ENCODE measurements at places on chromosomes 2 and 18.

- no peak for DNase-seq
Measured at GRCh38 chr2:21438949-21439348, 315.2 kb downstream of the TDRD15 start.

DNA sequence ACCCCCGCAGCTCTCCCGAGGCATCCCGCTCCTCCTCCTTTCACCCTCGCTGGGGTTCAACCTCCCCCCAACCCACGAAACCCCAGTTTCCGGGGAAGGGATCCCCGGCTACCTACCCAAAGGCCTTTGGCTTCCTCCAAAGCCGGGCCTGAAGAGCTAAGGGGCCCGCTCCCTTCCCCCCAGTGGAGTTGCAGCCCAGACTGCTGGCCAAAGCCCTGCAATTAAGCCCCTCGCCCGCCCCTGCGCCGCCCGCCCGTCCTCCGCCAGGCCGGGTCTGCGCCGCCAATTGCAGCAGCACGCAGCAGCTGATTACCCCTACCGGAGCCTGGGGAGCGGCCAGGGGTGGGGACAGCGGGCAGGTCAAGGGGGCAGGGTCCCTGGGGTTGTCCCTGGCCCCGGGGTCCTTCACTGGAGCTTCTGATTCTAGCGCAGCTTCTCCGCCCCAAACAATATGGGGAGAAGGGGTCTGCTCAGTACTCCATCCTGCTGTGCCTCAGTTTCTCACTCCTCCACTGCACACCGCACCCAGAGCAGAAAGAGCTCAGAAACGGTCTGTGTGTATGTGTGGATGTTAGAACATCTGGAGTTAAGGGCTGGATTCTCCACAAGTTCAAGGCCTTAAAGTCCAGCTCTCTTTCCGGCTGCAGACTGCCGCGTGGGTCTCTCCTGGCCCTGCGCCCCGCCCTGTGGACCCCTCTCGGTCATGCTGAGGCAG lies 16.9 kb downstream of the WNT10A start:
- DNase-seq: no peak

GRCh38 chr18:58143386-58143785 lies 99.4 kb downstream of the NEDD4L start:
- DNase-seq: no peak

- no peak for DNase-seq
Measured at GRCh38 chr2:231241755-231242507, 43.5 kb downstream of the ARMC9 start.

DNA sequence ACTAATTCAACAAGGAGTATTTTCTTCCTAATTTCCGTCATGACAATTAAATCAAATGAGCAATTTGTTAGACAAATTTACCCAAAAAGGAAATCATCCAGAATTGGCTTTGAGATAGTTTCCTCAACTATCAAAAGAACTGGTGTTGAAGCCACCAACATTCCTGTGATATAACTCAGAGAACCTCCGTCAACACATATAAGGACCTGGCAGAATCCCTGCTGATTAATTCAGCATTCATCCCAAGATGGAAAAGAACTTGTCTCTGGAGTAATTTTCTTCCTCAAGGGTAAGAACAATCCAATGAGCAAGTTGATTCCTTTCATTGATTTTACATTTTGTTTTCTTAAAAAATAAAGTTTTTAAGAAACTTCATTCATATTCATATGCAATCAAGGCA lies 62.0 kb downstream of the MBD2 start:
- no peak for DNase-seq

- no peak for DNase-seq
Measured at GRCh38 chr2:146143971-146144370, 1624.1 kb upstream of the ZEB2 start.

DNA sequence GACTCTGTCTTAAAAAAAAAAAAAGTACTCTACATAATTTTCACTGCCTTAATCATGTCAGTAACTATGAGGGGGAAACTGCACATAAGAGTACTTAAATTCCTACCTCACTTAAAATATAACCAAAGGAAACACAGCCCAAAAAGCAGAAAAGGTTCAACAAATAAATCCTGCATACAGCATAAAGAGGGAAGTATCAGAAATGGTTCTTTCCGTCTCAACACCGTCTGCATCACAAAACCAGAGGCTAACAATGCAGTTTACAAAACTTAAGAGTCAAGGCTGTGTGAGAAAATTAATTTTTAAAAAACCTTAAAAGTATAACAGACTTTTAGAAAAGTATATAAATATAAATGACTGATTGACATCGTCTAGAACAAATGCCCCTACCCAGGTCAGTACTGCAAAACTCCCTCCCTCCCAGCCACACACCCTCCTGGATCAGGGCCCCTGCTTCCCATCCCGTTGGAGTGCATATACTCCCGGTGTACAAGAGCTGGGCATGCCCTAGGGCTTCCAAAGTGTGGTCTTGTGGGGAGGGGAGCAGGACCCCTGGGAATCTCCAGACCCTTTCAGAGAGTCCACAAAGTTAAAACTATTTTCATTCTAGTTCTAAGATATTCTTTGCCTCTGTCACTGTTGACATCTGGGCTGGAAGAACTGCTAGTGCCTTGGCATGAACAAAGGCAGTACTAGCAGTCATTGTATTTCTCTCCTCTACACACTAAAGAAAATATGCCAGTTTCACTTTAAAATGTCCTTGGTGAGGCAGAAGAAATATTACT lies 67.0 kb upstream of the SERTAD2 start:
- no peak for DNase-seq

DNA sequence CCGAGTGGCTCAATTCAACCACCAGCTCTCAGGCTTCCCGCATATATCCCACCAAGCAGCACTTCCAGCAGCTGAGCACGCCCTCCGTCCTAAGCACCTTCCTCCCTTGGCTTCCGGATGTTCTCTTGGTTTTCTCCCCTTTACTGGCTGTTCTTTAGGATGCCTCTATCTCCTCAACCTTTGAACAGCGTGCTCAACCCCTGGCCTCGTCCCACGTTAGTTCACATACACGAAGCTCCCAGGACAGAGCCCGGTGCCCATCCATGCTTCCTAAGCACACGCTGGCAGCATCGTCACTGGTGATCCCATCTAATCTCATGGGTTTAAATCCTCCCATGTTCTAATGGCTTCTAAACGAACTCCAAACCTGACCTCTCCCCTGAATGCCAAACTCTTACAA lies 3.7 kb downstream of the CYS1 start:
- no peak for DNase-seq

- DNase-seq: no peak
Measured at GRCh38 chr2:105100046-105100840, 62.4 kb downstream of the MRPS9 start.

- DNase-seq: no peak
Measured at GRCh38 chr2:241366678-241367077, 10.6 kb downstream of the FARP2 start.

GRCh38 chr2:128288781-128289180 lies 29.9 kb downstream of the HS6ST1 start:
- DNase-seq: no peak

DNA sequence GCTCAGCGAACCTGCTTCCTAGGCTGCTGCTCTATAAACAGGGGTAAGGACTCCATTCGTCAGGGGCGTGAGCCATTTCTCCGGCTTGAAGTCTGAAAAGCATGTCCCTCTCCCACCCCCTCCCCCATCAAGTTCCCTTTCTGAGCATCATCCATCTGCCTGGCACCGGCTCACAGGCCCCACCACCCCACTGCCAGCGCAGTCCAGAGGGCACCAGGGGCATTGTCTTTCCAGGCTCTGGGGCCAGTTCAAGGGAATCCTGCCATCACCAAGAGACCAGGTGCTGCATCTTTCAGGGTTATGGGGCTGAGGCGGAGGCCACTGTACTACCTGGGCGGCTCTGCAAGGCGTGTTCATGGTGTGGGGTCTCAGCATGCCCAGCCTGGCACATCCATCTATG lies 64.7 kb upstream of the EDAR start:
- no peak for DNase-seq

- DNase-seq: no peak
Measured at GRCh38 chr2:119028327-119029174, 86.6 kb downstream of the MARCO start.

- no peak for DNase-seq
Measured at GRCh38 chr18:77851802-77852201, 602.2 kb downstream of the GALR1 start.

GRCh38 chr2:208890486-208890885 lies 483.9 kb downstream of the PTH2R start:
- DNase-seq: no peak

DNA sequence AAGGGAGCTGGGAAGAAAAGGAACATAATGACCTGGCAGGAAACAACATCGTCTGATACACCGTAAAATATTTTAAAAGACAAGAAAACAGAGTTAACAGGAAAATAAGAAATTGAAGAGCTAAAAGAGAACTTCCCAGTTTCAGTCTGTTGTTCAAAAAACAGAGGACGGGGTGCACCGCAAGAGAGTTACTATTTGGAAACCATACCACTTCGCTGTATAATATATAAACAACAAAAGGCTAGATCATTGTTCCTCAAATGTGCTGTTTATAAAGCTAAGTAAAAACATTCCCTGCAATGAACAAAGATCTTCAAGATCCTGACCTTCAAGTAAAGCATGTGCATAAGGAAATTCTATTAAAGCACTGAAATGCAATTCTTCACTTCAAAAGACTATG lies 2.1 kb downstream of the PPP3R1 start:
- no peak for DNase-seq

DNA sequence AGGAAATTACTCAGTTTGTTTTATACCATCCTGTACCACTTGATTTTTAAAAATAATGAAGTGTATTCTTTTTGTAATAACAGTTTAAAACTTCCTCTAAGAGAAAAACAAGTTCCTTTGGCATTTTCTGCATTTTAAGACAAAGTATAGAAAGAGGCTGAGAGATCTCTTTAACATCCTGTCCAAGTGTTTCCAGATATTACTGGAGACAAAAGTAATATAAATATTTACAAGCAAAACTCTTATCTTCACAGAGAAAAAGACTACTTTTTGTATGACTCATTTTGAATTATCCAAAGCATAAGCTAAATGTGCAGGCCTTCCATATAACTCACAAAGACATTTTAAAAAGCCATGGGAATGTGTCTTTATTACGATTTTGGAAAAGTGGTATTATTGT lies 221.1 kb downstream of the RDH14 start:
- DNase-seq: no peak

DNA sequence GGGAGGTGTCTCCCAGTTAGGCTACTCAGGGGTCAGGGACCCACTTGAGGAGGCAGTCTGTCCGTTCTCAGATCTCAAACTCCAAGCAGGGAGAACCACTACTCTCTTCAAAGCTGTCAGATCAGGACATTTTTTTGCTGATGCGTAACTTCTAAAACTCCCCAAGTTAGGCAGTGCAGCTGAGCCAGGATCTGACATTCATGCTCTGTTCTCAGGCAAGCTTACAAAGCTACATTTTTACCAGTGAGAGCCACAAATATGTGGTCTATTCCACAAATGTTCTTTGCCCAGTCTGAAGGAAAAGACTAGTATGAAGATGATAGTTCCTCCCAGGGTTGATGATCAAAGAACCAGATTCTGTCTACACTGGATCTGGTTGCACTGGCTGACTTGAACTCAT lies 184.1 kb downstream of the MTCL1 start:
- no peak for DNase-seq

DNA sequence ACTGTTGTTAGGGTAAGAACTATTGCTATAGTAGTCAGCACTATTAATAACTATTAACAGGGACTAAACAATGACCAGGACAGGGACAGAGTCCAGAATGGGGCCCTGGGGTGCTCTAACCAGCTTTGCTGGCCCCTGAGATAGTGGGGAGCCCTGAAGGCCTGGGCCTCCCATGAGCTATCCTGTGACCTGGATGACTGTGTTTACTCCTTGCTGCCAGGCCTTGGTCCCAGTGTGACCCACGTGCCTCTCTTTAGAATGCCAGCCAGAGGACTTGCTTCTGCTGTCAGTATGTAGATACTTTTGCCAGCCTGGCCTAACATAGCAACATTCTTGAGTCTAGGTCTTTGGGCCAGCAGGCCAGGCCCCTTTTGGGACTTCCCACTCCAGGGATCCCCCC lies 11.4 kb downstream of the CDK5R2 start:
- DNase-seq: no peak

GRCh38 chr18:48777026-48777743 lies 173.6 kb downstream of the SMAD7 start:
- peak; percentile 75 for DNase-seq

DNA sequence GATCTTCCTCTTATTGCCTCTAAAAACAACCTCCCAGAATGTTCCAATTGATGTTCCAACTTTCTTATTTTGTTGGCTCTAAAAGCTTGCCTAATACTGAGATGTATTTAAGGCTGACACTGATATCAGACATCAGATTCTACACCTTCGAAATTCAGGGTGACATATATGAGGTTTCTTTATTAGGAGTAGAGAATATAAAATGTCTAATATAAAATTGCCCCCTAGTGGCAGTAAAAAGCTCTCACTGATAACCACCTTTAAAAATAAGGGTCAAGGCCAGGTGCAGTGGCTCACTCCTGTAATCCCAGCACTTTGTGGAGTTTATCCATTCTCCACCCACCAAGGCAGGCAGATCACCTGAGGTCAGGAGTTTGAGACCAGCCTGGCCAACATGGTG lies 789.7 kb upstream of the SLC39A10 start:
- no peak for DNase-seq

DNA sequence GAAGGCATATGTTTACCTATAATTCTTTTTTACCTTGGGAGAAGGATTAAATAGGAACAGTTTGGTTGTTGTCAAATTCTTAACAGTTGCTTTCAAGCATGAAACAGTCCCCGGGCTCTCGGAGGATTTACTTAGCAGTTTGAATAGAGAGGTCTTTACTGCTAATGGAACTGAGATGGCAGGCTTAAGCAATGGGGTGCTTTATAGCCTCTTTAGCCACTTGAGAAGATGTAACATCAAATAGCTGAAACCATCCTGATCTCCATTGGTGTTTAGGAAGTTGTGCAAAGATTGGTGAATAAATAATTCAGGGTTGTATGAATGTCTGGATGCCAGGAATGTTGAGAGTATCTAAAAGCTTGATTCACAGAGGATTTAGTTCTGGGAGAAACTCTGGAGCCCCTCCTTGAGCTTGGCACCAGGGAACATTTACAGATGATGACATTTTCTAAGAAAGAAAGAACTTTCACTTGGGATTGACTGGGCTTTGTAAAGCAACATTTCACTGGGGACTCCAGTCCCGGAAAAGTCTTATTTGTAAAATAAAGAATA lies 51.9 kb downstream of the PTPRM start:
- no peak for DNase-seq

GRCh38 chr2:151637271-151637781 lies 97.0 kb downstream of the NEB start:
- peak; percentile 55 for DNase-seq

DNA sequence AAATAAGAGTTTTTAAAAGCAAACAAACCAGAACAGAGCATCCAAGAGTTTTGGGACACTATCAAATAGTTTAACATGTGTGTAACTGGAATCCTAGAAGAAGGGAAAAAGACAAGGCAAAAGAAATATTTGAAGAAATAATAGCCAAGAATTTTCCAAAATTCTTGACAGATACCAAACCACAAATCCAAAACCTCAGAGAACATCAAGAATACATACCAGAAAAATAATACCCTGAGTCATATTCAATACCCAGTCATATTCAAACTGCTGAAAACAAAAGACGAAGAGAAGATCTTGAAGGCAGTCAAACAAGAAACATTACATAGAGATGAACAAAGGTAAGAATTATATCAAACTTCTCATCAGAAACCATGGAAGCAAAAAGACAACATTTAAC lies 22.9 kb downstream of the INO80C start:
- no peak for DNase-seq

All from activated CD4-positive, alpha-beta T cell treated with anti-CD3 and anti-CD28 coated beads for 48 hours (primary cell).